ENCODE measurements at places on chromosomes 5 and 9. TPM values are rescaled to one million over a fixed set of nuclear protein-coding genes. Genes with fewer than 3 reads are reported as not detected.
A peak's percentile ranks its signal among the peaks of the same experiment; 100 is the strongest.

The CCDC187 gene
- not detected for total RNA-seq

- H3K4me3 ChIP-seq: no peak overlapping the region
- no peak overlapping the region for H3K27ac ChIP-seq
- no peaks in the 10 kb centered on the region for H3K4me1 ChIP-seq
- no peaks in the 10 kb centered on the region for H3K27me3 ChIP-seq
- no peaks in the 10 kb centered on the region for H3K36me3 ChIP-seq
Observed at GRCh38 chr9:121671612-121672155, 20.2 kb downstream of the DAB2IP start.

The PCDHGA3 gene
- 7.4 TPM for total RNA-seq

- H3K27ac ChIP-seq: no peak overlapping the region
- no peaks in the 10 kb centered on the region for H3K36me3 ChIP-seq
- H3K27me3 ChIP-seq: no peaks in the 10 kb centered on the region
- DNase-seq: no peak
Observed at GRCh38 chr5:119527351-119527750, 75.1 kb downstream of the HSD17B4 start.

The LYRM7 gene
- total RNA-seq: 7.1 TPM

The TTC23L gene
- 0.62 TPM for total RNA-seq

DNA sequence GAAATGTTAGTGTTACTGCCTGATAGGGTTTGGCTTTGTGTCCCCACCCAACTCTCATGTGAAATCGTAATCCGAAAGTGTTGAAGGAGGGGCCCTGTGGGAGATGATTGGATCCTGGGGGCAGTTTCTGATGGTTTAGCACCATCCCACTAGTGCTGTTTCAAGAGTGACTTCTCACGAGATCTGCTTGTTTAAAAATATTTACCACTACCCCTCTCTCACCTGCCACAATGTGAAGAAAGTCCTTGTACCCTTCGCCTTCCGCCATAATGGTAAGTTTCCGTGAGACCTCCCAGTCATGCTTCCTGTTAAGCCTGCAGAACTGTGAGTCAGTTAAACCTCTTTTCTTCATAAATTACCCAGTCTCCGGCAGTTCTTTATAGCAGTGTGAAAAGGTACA, 2.6 kb upstream of the RFX3 start:
- H3K4me1 ChIP-seq: no peaks in the 10 kb centered on the region
- DNase-seq: no peak
- H3K27ac ChIP-seq: no peak overlapping the region
- H3K36me3 ChIP-seq: no peaks in the 10 kb centered on the region
- no peaks in the 10 kb centered on the region for H3K27me3 ChIP-seq

- H3K27ac ChIP-seq: peak overlapping the region; percentile 47
- H3K36me3 ChIP-seq: no peaks in the 10 kb centered on the region
- DNase-seq: peak; percentile 88
- H3K4me1 ChIP-seq: peaks cover 5% of the 10 kb centered on the region
- H3K4me3 ChIP-seq: no peak overlapping the region
- no peaks in the 10 kb centered on the region for H3K27me3 ChIP-seq
Observed at GRCh38 chr9:127846443-127847177, 7.8 kb downstream of the ENG start.

GRCh38 chr5:32355686-32356085, 42.9 kb upstream of the MTMR12 start:
- no peak overlapping the region for H3K27ac ChIP-seq
- H3K36me3 ChIP-seq: no peaks in the 10 kb centered on the region
- H3K4me1 ChIP-seq: no peaks in the 10 kb centered on the region
- DNase-seq: no peak
- H3K27me3 ChIP-seq: no peaks in the 10 kb centered on the region

DNA sequence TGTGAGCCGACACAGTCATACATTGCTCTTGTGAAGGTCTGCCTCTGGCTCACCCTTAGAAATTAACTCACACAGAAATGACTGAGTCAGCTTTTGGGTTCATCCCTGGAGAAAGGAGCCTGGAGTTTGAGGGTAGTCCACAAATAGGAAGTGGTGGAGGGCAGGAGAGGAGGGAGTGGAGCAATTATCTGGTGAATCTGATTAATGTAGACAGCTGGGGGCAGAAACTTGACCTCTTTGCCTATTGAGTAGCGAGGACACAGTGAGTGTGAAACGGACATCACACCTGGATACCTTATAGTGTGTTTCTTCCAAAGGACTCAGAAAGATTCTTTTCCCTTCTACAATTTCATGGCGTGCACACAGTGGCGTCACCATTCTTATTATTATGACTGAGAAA, 48.5 kb upstream of the MSX2 start:
- no peak overlapping the region for H3K27ac ChIP-seq
- H3K4me3 ChIP-seq: no peak overlapping the region
- DNase-seq: no peak
- no peaks in the 10 kb centered on the region for H3K4me1 ChIP-seq
- no peaks in the 10 kb centered on the region for H3K27me3 ChIP-seq

- no peak for DNase-seq
- peaks cover 5% of the 10 kb centered on the region for H3K4me1 ChIP-seq
- H3K36me3 ChIP-seq: no peaks in the 10 kb centered on the region
- H3K4me3 ChIP-seq: no peak overlapping the region
- no peaks in the 10 kb centered on the region for H3K27me3 ChIP-seq
- H3K27ac ChIP-seq: no peak overlapping the region
Observed at GRCh38 chr5:33316773-33317172, 124.0 kb upstream of the TARS1 start.

DNA sequence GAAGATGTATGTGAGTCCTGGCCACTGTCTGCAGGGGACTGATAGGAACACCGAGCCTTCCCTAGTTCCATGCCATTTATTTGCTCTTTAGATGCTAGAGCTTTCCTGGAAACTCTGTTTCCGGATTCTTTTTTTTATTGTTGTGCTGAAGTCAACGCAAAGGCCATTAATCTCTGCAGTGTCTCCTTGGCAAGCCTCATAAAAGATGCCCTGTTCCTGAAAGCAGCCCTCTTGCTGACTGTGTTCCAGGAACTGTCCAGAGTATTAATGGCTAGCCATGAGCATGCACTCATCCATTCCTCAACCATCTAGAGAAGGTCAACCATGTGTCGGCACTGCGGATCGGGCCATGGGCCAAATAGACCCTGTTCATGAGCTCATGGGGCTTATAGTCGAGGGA, 42.9 kb upstream of the SMAD5 start:
- peaks cover 3% of the 10 kb centered on the region for H3K4me1 ChIP-seq
- H3K27me3 ChIP-seq: no peaks in the 10 kb centered on the region
- DNase-seq: no peak
- no peak overlapping the region for H3K27ac ChIP-seq
- no peaks in the 10 kb centered on the region for H3K36me3 ChIP-seq
- no peak overlapping the region for H3K4me3 ChIP-seq

The SPINK5 gene
- total RNA-seq: 0.42 TPM

GRCh38 chr5:148384380-148384737, 601 bp downstream of the FBXO38 start:
- peaks cover 18% of the 10 kb centered on the region for H3K4me1 ChIP-seq
- H3K36me3 ChIP-seq: no peaks in the 10 kb centered on the region
- H3K27ac ChIP-seq: peak overlapping the region; percentile 92
- DNase-seq: no peak

The HACD4 gene
- 6.8 TPM for total RNA-seq

GRCh38 chr5:111227801-111228200, 3.6 kb downstream of the CAMK4 start:
- H3K36me3 ChIP-seq: no peaks in the 10 kb centered on the region
- H3K4me3 ChIP-seq: no peak overlapping the region
- no peak overlapping the region for H3K27ac ChIP-seq
- H3K27me3 ChIP-seq: peaks cover 2% of the 10 kb centered on the region
- no peak for DNase-seq

The ITK gene
- 4.8 TPM for total RNA-seq

DNA sequence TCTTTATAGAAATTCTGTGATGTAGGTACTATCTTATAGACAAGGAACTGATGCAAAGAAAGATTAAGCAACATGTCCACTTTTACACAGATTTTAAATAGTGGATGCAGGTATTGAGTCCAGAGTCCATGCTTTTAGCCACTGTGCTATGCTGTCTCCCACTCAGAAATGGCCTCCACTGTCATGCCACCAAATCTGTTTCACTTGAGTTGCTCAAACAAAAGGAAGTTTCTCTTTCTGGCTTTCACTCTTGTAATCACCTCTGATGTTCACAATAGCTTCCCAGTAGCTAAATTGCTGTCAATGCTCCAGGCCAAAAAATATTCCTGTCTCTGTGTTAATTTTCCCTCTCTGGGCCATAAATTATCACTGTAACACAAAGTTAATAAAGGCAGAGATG, 77.0 kb upstream of the RASA1 start:
- no peaks in the 10 kb centered on the region for H3K27me3 ChIP-seq
- H3K4me1 ChIP-seq: peaks cover 6% of the 10 kb centered on the region
- no peaks in the 10 kb centered on the region for H3K36me3 ChIP-seq
- no peak for DNase-seq
- no peak overlapping the region for H3K4me3 ChIP-seq

DNA sequence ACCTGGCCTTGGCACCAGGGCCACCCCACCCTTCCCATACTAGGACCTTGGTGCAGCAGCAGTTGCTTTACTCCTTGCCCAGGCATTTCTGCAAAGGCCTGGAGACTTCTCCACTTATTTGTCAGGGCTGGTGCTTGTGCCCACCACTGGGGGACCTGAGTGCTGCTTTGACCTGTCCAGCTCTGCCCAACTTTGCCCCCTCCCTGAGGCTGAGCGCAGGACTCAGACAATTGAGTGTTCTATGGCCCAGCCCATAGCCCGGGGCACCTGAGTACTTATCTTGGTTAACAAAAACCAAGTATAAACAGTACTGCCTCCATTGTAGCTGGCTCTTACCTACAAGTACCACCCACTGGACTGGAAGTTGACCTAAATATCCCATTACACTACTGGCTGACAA, 406.1 kb upstream of the CHD1 start:
- H3K27me3 ChIP-seq: no peaks in the 10 kb centered on the region
- peak; percentile 43 for DNase-seq
- H3K27ac ChIP-seq: no peak overlapping the region
- H3K4me1 ChIP-seq: no peaks in the 10 kb centered on the region
- H3K4me3 ChIP-seq: no peak overlapping the region

The NTNG2 gene
- 1.8 TPM for total RNA-seq

DNA sequence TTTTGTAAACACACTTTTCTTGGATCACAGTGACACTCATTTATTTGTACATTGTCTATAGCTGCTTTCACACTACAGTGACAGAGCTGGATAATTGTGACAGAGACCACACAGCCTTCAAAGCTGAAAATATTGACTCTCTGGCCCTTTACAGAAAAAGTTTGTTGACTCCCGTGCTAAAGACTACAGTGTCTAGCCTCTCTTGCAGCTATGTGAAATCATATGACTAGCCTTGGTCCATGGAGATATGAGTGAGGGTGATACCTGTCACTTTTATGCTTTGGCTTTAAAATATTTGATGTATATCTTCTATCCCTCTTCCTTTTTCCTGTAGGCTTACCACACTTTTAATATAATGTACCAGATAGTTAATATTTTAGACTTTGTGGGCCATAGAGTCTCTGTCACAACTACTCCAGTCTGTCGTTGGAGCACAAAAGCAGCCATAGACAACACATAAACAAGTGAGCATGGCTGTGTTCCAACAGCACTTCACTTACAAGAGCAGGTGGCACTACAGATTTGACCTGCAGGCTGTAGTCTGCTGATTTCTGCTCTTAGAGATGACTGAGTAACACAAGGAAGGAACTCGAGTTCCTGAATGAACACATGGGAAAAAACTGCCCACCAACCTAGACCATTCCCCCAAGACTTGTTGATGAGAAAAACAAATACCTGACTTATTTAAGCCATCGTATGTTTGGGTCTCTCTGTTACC, 73.5 kb upstream of the ANKRD55 start:
- H3K27ac ChIP-seq: no peak overlapping the region
- H3K4me3 ChIP-seq: no peak overlapping the region
- no peak for DNase-seq
- H3K4me1 ChIP-seq: no peaks in the 10 kb centered on the region
- H3K36me3 ChIP-seq: no peaks in the 10 kb centered on the region
- H3K27me3 ChIP-seq: no peaks in the 10 kb centered on the region

DNA sequence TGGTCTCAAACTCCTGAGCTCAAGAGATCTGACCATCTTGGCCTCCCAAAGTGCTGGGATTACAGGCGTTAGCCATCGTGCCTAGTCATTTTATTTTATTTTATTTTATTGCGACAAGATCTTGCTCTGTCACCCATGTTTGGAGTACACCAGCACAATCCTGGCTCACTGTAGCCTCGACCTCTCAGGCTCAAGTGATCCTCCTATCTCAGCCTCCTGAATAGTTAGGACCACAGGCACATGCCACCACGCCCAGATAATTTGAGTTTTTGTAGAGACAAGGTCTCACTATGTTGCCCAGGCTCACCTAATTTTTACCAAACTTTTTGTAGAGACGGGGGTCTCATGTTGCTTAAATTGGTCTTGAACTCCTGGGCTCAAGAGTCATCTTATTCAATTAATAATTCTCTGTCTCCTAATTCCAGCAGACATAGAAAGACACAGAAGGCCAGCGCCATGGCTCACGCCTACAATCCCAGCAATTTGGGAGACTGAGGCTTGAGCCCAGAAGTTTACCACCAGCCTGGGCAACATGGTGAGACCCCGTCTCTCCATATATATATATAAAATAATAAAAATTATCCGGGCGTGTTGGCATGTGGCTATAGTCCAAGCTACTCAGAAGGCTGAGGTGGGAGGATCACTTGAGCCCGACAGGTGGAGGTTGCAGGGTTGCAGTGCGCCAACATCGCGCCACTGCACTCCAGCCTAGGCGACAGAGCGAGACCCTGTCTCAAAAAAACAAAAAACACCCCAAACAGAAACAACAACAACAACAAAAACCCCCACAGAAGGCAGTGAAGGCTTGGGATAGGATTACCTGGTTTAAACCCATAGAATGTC, 1.0 kb upstream of the UBAP1 start:
- DNase-seq: no peak
- H3K36me3 ChIP-seq: no peaks in the 10 kb centered on the region
- H3K4me3 ChIP-seq: peak overlapping the region; percentile 66

DNA sequence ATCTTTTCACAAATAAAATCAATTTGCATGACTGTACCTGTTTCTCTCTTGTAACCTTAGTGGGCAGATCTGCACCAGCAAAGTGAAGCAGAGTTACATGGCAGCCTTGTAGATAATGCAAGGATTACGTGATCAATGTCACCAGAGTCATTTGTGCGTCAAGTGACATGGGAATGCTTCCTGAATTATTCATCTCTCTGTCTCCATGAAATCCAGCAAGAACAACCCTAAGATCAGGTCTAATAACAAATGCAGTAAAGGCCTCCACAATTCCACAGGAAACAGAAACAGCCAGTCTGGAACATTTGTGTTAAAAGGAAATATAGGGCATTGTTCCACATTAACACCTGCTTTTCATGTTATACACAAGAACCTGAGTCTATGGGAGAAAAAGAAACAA, 7.8 kb downstream of the GZMA start:
- H3K4me1 ChIP-seq: no peaks in the 10 kb centered on the region
- H3K27ac ChIP-seq: no peak overlapping the region
- DNase-seq: no peak

The CDX1 gene
- not detected for total RNA-seq

The ENTREP1 gene
- total RNA-seq: 2.8 TPM

The GARIN3 gene
- not detected for total RNA-seq

The OTP gene
- not detected for total RNA-seq

- no peak for DNase-seq
- no peaks in the 10 kb centered on the region for H3K27me3 ChIP-seq
- H3K36me3 ChIP-seq: no peaks in the 10 kb centered on the region
- H3K27ac ChIP-seq: no peak overlapping the region
- no peaks in the 10 kb centered on the region for H3K4me1 ChIP-seq
Observed at GRCh38 chr5:168583742-168584482, 4.7 kb upstream of the PANK3 start.
